ENCODE measurements at places on chromosomes 6 and 20.

DNA sequence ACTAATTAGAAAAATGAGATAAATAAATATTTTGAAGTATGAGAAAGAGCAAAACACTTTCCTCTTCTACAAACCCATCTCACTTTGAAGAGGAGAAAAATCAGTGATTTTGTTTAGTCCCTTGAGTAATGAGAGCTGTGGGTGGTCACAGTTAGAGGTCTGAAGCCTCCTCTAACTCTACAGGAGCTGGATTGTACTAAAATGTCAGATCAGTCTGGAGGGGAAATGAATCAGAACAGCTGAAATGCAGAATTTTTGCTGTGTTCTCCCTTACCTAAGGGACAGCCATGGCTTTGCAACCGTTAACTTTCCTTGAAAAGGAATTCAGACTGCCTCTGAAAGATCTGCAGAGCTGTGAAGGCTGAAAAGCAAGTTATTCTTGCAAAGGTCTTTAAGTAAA, 11.4 kb upstream of the RFPL4B start:
- no peak for DNase-seq

DNA sequence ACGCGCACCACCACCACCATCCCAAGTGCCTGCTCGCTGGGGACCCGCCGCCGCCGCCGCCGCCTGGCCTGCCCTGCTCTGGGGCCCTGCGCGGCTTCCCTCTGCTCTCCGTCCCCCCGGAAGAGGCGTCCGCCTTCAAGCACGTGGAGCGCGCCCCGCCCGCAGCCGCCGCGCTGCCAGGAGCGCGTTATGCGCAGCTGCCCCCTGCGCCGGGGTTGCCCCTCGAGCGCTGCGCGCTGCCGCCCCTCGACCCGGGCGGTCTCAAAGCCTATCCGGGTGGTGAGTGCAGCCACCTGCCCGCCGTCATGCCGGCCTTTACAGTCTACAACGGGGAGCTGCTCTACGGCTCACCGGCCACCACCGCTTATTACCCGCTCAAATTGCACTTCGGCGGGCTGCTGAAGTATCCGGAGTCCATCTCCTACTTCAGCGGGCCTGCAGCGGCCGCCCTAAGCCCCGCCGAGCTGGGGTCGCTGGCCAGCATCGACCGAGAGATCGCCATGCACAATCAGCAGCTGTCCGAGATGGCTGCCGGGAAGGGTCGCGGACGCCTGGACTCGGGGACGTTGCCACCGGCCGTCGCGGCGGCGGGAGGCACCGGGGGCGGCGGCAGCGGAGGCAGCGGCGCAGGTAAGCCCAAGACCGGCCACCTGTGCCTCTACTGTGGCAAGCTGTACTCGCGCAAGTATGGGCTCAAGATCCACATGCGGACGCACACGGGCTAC, 7.2 kb downstream of the PRDM13 start:
- DNase-seq, result no peak

DNA sequence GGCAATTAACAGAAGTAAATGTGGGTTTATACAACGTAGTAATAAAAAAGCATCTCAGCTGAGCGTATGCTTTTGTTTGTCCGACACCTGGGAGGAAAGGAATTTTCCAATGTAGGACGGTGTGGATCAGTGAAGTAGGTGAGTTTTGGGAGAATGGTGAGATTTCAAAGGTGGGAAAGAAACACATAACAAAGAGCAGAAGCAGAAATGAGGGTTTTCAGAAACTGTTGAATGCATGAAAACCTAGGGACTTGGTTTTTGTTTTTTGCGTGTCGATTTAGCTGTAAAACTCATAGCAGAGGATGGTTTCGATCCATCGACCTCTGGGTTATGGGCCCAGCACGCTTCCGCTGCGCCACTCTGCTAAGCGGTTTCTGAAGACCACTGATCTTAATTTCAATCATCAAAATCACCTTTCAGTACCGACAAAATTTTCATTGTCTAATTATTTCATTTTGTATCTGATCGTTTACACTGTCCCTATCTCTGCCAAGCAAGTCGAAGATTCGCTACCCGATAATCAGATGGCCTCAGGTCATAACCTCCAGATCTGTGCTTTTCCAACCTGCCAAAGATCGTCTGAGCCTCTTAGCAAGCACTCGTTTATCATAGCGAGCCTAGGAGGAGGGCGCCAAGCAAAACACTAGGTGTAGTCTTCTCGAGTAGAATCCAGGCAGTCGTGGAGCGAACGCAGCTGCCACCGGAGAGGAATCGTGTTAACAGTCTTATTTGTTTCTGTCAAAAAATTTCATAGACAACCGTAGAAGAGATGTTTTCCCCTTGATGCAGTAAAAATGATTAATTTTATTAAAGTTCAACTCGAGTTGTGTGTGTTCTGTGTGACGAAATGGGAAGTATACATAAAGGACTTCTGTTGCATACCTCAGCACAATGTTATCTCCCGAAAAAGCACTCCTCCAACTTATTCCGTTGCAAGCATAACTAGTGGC, 20.9 kb upstream of the POM121L2 start:
- no peak for DNase-seq

DNA sequence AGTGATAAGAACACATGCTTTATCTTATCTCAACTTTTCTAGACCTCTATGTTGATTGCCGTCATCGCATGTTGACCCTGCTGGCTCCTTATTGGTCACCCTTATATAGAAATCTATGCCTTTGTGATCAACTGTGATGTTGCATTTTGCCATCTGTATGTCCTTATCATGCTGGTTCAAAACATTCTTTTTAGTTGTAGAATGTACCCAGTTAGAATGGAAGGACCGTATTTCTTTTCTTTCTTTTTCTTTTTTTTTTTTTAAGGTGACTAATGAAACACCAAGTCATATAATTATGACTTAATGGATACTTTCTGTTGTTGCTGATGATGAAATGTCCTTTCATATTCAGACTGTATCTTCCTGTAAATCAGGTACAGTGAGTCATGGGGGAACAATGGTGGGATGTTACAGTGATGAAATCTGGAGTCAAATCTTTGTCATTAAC, 145.9 kb upstream of the CITED2 start:
- DNase-seq, result no peak

DNA sequence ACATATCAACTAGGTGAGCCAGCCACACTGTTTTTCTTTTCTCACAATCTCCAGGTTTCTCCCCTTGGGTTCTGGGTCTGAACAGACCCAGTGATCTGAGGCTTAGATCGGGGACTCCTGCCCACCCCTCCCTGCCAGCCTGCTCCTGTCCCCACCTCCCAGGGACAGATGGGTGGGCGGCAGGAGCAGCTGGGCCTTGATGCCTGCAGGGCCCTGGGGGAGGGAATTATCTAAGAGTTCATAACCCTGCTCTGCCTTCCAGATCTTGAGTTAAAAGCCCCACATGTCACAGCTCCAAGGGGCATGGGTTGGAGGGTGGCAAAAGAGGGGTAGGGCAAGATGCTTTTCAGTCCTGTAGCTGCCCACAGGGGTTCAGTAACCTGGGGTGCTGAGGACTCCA, 5.2 kb upstream of the XKR7 start:
- no peak for DNase-seq
